ENCODE measurements at places on chromosomes 5 and 9.

- DNase-seq = no peak
Measured at GRCh38 chr5:41161271-41161670, 52.1 kb downstream of the C6 start.

- DNase-seq = no peak
Measured at GRCh38 chr5:171310819-171311321, 1.8 kb downstream of the TLX3 start.

- peak; percentile 32 for DNase-seq
Measured at GRCh38 chr9:133460405-133461175, 812 bp downstream of the CACFD1 start.

DNA sequence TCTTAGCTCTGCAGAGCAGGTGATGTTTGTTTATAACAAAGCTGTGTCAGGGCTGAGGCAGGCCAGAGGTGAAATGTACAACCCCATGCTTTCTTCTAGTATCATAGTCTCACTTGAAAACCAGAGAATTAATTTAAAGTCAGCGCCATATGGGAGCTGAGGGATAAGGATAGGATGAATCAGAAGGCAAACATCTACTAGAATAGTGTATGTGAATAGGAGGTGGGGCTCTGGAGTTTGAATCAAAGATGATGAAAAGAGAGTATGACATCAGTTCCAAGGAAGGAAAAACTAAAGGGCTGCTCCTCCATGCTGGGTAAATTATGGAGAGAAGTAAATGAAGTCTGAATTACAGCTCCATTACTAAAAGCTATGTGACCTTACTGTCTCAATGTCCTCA is 441.5 kb downstream of the RASEF start:
- DNase-seq = peak; percentile 63

DNA sequence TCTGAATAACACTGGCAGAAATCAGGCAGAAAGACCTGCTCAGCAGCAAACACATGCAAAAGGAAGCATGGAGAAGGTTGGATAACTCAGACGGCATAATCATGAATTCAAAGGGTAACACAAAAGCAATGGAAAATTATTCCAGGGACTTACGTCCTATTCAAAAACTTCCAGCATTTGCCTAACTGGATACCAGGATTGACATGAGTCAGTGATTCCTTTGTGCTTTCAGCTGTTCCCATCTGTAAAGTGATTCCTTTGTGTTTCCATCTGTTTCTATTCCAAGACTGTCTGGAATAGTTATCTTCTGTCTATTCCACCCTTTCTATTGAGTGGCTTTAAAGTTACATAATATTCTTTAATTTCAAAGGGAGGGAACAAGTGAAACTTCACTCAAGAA is 1361.7 kb upstream of the CDH9 start:
- no peak for DNase-seq

DNA sequence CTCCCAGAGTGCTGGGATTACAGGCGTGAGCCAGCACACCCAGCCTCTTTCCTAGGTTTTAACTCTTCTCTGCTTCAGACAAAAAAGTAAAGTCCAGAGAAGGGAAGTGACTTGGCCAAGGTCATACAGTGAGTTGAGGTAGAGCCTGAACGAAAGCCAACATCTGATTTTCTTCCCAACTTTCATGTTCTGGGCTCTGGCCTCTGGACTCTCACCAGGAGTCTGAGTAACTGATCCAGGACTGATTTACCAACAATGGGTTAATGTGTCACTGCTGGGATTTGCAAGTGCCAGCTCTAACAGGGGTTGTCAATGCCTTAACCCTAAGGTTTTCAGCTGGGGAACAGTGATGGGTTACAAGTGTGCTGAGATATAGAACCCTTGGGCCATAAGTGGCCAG is 32.2 kb upstream of the LARP1 start:
- DNase-seq = no peak

- DNase-seq = no peak
Measured at GRCh38 chr5:105397749-105398148, 1835.2 kb upstream of the NUDT12 start.

DNA sequence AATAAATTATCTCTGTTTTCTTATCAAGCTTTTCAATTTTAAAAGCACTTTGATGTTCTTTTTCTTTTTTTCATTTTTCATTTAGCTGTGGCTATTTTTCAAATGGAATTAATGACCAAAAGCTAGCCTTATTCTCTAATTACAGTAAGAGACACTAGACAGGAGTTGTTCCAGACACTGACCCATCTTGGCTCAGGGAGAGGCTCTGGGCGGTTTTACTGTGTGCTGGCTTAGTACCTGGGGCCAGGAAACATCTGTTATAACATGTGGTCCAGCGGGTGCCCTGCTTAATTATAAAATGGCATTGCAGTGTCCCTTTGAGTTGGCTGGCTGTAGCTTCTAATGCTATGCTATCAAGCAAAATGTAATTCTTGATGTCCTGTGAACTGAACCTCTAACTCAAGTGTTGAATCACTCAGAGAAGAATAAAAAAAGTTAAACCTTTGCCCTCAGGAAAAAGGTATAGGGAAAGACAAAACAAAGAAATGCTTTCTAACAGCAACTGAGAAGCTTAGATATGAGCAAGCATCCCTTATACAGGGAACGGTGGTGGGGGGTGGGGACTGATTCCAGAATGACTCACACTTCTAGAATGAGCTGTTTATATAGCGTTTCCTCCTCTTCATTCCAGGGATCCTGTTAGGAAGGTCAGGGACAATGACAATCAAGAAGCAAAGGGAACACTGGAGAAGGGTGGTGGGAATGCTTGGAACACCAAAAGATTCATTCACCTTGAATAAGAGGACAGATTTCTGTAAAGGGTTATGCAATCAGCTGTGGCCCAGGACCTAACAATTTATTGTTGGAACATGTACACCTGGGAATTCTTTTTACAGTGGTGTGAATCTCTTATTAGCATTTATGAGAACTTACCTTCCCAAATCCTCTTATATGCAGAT is 58.7 kb upstream of the NFIB start:
- DNase-seq = peak; percentile 84

GRCh38 chr5:3325201-3325971 is 270.2 kb upstream of the IRX1 start:
- peak; percentile 3 for DNase-seq
